Transverse colon (tissue), 4 donors: ENCODE measurements at places on chromosomes 2 and 18. TPM values are rescaled to one million over a fixed set of nuclear protein-coding genes. Genes with fewer than 3 reads are reported as not detected.

UGT1A8 gene
- 13.9 TPM for total RNA-seq

LYG1 gene
- 1.5 TPM for total RNA-seq

UPP2 gene
- total RNA-seq, result not detected

TTC39C gene
- total RNA-seq, result 9.6 TPM

VIT gene
- 2.5 TPM for total RNA-seq

ZNF521 gene
- total RNA-seq, result 29.5 TPM

TBR1 gene
- total RNA-seq, result not detected

GRCh38 chr2:1626271-1626681 lies 118.0 kb downstream of the PXDN start:
- DNase-seq, result no peak

- no peak for DNase-seq
Measured at GRCh38 chr2:223916181-223916920, 28.8 kb downstream of the WDFY1 start.

DNA sequence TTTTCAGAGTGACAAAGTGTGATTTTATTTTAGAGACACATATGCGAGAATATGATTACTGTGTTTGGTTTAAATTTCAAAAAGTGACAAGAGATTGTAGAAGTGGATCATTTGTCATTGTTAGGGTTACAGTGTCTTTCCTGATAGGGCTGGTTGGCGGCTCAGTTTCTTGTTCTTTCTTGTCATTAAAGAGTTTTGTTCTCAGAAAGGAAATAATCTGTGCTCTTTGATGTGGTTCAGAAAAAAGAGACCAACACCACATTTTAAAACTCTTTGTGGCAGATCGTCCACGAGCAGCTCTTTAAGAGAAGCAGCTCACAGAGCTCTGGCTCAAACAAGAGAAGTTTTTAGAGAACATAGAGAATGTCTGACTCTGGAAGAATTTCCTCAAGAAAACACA lies 45.6 kb upstream of the ZNF532 start:
- DNase-seq, result no peak

DNA sequence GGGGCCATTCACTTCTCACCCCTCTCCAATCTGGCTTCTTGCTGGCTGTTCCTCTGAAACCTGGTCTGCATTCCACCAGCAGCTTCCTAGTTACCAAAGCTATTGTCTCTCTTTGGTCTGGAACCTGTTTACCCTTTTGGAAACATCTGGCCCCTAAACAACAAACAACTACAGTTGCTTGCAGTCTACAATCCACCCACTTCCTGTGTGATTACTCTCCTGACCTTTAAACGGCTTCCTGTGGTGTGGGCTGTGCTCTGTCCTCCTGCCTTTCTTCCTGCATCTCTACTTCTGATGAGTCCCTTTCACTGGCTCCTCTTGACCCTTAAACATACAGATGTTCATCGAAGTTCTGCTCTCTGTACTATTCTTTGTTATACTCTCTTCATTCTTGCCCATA lies 303.8 kb downstream of the TDRD15 start:
- no peak for DNase-seq

- no peak for DNase-seq
Measured at GRCh38 chr2:191571163-191571769, 106.7 kb upstream of the NABP1 start.

- no peak for DNase-seq
Measured at GRCh38 chr2:63186331-63186730, 135.7 kb downstream of the OTX1 start.

GRCh38 chr2:17541531-17541950 lies 1.0 kb downstream of the VSNL1 start:
- no peak for DNase-seq

DNA sequence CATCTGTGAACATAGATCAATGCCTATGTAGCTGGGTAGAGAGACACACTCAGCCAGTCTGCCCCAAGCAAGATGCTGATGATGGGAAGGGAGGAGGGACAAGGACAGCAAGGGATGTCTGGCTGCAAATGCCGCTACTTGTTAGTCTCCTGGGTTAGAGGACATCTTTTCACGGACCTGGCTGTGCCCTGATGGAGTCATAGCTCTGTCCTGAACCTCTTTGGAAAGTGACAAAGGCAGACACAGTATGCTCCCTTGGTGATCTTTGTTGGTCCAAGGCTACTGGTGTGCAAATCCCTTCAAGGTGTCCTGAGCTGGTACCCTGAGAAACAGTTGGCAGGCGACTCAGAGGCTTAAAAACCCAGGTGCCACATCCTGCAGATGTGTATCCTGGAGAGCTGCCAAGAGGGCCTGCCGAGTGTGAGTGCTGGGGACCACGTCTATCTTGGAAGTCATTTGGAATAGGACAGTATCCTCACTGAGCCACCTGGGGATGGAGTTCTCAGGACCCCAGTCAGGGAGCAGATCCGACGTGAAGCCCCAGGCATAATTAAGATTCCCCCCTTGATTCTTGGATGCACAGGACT lies 10.8 kb downstream of the FOSL2 start:
- DNase-seq, result no peak

- no peak for DNase-seq
Measured at GRCh38 chr2:221468317-221468716, 103.8 kb downstream of the EPHA4 start.

- DNase-seq, result no peak
Measured at GRCh38 chr2:68743531-68743930, 8.9 kb downstream of the ARHGAP25 start.

- no peak for DNase-seq
Measured at GRCh38 chr2:173457366-173457765, 102.7 kb downstream of the CDCA7 start.

DNA sequence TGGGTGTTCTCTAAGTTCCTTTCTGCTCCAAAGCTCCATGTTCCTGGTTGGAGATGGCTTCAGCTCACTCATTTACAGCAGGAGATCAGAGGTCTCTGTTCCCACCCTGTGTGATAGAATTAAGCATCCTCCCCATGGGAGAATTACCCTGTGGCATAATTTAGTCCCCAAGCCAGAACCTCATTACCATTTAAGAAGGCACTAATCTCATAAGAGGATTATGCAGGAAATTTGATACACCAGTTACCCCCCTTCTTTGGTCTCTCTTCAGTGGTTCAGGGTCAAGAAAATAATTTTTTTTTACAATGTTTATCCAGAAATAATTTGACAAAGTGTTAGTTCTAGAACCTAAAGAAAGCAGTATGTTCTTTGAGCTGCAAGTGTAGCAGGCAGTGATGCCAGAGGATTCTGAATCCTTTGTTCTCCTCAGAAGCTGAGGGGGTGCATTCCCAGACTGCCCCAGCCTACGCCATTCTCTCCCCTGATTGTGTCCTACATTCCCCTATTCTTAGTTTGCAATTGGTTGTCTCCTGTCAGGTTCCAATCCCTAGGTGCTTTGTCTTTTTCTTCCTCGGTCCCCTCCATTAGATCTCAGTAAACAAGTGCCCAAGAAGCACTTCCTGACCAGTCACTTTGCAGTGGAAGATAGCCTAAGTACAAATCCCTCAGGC lies 163.6 kb downstream of the PRKCE start:
- DNase-seq, result no peak
